Spinal cord (tissue), 10 donors: ENCODE measurements at places on chromosomes 11 and 22.

DNA sequence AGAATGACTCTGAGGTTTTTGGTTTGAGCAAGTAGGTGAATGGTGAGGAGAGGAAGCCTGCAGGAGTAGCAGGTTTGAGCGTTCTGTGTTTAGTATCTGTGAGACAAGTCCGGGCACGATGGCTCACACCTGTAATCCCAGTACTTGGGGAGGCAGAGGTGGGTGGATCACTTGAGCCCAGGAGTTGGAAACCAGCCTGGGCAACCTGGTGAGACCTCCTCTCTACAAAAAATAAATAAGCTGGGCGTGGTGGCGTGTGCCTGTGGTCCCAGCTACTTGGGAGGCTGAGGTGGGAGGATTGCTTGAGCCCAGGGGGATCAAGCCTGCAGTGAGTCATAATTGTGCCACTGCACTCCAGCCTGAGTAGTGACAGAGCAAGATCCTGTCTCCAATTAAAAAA is 9.7 kb upstream of the CENATAC start:
- DNase-seq = no peak

GRCh38 chr11:18974192-18974591 is 35.0 kb upstream of the MRGPRX1 start:
- DNase-seq = no peak

DNA sequence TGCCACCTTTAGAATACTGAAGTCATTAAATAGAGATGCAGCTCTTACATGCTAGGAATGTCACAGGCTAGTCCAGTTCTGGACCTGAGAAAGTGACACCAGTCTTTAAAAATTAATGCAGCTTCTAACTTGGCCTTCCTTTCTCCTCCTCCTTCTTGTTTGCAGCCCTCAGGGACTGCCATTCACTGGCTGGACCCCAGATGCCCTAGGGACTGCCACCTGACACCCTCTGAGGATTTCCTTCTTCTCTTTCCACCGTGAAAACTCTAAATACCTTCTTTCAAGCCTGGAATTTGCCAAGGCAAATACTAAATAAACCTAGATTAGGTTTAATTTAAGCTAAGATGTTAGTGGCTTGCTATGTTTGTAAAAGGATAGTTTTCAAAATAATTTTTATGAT is 78.4 kb downstream of the MUC15 start:
- no peak for DNase-seq

GRCh38 chr11:88345408-88345807 is 7.9 kb upstream of the CTSC start:
- DNase-seq = no peak

- no peak for DNase-seq
Observed at GRCh38 chr11:59138643-59139042, 4.0 kb upstream of the FAM111A start.

DNA sequence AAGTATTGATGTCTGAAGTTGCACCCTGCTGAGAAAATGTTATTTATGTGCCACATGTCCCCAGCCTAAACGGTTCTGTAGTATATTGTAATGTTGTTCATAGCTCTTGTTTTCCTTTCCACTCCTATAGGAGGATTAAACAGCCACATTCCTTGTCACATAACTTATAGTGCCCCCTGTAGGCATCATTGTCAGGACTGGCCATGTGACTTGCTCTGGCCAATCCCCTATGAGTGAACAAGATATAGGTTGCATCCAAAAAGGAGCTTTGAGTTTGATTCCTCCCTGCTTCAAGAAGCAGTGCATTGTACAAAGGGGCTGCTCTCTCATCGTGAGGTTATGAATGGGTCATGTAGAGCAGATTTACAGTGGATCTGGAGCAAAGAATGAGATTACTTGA is 717.6 kb upstream of the ANO5 start:
- DNase-seq = no peak
